ENCODE measurements at places on chromosomes 2 and 18.

DNA sequence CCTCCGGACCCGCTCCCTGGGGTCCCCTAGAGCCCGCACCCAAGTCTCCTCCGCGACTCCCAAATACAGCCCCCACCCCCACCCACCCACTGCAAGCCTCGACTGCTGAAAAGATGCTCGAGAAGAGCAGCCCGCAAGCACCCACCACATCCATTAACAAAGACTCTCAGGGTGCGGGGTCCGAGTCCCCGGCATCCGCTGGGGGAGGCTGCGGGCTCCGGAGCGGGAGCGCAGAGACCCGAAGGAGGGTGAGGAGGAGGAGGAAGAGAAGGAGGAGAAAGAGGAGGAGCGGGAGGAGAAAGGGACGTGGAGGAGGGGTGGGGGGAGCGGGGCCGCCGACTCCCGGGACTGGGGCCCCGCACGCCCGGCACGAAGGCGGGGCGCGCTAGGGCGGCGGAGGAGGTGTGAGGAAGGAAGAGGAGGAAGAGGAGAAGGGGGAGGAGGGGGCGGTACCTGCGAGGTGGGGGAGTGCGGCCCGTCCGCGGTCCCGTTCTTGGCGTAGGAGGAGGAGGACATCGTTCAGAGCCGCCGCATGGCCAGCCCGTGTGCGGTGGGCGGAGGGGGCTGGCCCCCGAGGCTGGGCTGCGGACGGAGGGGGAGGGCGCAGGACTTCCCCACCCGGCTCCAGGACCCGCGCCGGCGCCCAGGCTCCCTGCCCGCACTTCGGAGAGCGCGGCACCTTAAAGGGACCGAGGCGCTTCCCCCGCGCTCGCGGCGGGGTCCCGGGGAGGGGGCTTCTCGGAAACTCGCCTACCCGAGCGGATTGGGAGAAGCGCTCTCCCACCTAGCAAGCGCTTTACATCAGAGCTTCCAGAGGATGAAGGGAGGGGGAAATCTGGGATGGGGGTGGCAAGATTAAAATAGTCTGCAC lies at the start of gene CACNB4:
Gene CACNB4, minus strand, starts transcription at position 549 of the 871 bp plus-strand sequence.
- DNase-seq: peak; percentile 30

DNA sequence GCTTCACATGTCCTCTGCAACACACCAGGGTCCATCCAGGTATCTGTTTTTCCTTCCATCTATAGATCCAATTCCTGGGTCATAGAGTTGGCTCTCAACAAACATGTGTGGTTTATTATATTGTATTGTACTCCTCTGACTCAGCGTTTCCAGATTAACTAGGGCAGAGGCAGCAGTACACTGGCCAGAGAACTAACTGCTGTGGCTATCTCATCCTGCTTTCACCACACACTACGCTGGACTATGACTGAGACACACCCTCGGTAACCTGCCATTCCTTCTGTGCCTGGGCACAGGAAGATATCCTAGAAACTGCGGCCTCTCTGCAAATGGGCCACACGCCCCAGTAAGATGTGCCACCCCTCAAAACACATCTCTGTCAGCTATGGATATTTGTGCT lies 159.8 kb upstream of the STK17B start:
- no peak for DNase-seq

DNA sequence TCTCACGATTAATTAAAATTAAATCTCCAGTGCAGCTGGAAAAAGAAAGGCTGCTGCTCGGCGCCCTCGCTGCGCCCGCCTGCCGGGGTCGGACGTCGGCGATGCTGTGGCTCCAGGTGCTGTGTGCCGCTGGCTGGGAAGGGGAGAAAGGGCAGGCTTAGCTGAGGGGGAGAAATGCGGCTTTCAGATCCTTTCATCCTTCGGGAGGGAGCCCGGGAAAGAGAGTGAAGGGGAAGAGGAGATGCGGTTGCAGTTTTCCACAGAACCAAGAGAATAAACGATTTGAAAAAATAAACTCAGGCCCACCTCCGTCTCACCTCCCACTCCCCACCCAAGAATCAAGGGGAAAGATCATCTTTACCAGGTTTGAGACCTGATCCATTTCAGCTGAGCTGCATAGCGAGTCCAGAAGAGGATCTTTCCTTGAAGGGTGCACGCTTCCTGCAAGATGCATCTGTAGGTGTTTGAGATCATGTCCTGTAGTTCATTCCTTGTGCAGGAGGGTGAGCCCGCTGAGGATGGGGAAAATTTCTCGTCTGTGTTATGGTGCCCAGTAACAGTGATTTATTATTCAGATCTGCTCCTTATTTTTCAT lies 495 bp downstream of the TMEM169 start:
- no peak for DNase-seq

GRCh38 chr2:242004902-242005230 lies 135.3 kb downstream of the RTP5 start:
- no peak for DNase-seq

DNA sequence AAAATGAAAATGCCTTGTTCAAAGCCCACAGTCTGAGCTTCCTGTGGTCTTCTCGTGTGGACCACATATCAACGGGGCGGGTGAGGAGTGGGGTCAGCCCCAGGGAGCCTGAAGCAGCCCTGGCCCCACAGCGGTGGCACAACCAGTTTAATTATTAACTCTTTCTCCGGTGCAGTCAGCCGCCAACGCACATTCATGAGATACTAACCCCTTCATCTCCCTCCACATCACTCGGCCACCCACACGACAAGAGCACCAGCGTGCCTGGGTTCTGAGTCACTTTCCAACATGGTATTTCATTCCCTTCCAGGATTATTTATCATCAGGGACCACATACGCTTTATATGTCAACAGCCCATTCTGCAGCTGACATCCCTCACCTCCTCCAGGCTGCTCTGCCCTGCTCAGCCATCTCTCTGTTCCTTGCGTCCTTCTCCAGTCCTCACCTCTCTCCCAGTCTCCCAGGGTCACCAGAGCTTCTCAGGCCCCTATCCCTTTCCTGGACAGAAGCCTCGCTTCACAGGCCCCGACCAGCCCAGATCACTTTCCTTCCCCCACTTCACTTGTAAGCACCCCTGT lies 48.0 kb upstream of the ID2 start:
- no peak for DNase-seq

- DNase-seq: no peak
These were observed 31.2 kb upstream of the STAT1 start for GRCh38 chr2:191045141-191045540.

GRCh38 chr2:102155703-102156515 lies 13.4 kb downstream of the IL1R1 start:
- no peak for DNase-seq
